Hepatocyte (in vitro differentiated cells): ENCODE measurements at places on chromosomes 16 and 17. TPM values are rescaled to one million over a fixed set of nuclear protein-coding genes. Genes with fewer than 3 reads are reported as not detected.

The ODAD4 gene
- polyA plus RNA-seq: 0.75 and 0.76 TPM in 2 replicates

The HNF1B gene
- polyA plus RNA-seq: 18.2 and 19.6 TPM in 2 replicates

The HOXB6 gene
- polyA plus RNA-seq: 7.7 and 12.9 TPM in 2 replicates

The TM4SF5 gene
- 42.6 and 54.0 TPM in 2 replicates for polyA plus RNA-seq

The CCDC200 gene
- 2.8 and 3.2 TPM in 2 replicates for polyA plus RNA-seq

The GJC1 gene
- polyA plus RNA-seq: 6.3 and 7.5 TPM in 2 replicates

The ABCC11 gene
- polyA plus RNA-seq: 0.27 and 0.50 TPM in 2 replicates

The CARD14 gene
- polyA plus RNA-seq: 0.17 and 0.61 TPM in 2 replicates

GRCh38 chr16:7722761-7723160 lies 390.1 kb downstream of the RBFOX1 start:
- DNase-seq: peak; percentile 71
- H3K4me1 ChIP-seq: peaks cover 7% of the 10 kb centered on the region
- H3K27ac ChIP-seq: peak overlapping the region; percentile 22
- H3K36me3 ChIP-seq: no peaks in the 10 kb centered on the region
- H3K4me3 ChIP-seq: no peak overlapping the region

DNA sequence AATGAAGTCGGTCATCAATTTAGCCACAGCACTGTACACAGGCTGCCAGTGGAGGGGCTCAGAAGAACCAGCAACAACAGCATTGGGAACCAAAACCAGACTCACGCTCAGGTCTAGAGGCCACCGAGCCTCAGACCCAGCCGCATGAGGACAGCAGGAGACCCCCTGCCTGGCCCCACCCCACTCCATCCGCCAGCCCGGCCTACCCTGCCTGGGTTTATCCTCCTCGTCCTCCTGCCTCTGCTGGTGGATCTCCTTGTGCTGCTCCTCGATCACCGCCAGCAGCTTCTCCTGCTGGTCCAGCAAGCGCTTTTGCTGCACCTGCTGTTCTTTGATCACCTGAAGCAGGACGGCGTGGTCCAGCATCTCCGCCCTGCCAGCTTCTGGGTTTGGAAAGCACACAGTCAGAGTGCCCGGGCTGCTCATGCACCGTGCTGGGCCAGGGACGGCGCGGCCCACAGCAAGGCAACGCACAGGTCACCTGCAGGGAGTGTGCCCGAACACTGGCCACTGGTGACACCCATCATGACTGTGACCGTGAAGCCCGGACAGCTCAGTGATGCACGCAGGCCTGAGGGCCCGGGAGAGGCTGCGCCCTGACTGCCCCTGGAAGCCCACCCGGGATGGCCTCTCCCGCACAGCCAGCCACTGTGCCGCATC lies 7.7 kb downstream of the NDUFAF8 start:
- no peaks in the 10 kb centered on the region for H3K36me3 ChIP-seq
- H3K4me1 ChIP-seq: no peaks in the 10 kb centered on the region

GRCh38 chr16:83843657-83844056 lies 35.9 kb downstream of the HSBP1 start:
- H3K4me1 ChIP-seq: no peaks in the 10 kb centered on the region
- no peaks in the 10 kb centered on the region for H3K36me3 ChIP-seq
- no peak overlapping the region for H3K27ac ChIP-seq
- H3K4me3 ChIP-seq: no peak overlapping the region

- H3K4me1 ChIP-seq: no peaks in the 10 kb centered on the region
- no peaks in the 10 kb centered on the region for H3K27me3 ChIP-seq
- no peak for DNase-seq
- H3K4me3 ChIP-seq: no peak overlapping the region
- no peak overlapping the region for H3K27ac ChIP-seq
- no peaks in the 10 kb centered on the region for H3K36me3 ChIP-seq
Observed at GRCh38 chr17:11330006-11330405, 89.0 kb downstream of the SHISA6 start.

GRCh38 chr17:47810200-47810821 lies 11.3 kb downstream of the OSBPL7 start:
- H3K27ac ChIP-seq: peak overlapping the region; percentile 81
- DNase-seq: peak; percentile 93
- H3K4me3 ChIP-seq: no peak overlapping the region
- H3K36me3 ChIP-seq: no peaks in the 10 kb centered on the region
- peaks cover 22% of the 10 kb centered on the region for H3K4me1 ChIP-seq
- H3K27me3 ChIP-seq: no peaks in the 10 kb centered on the region

DNA sequence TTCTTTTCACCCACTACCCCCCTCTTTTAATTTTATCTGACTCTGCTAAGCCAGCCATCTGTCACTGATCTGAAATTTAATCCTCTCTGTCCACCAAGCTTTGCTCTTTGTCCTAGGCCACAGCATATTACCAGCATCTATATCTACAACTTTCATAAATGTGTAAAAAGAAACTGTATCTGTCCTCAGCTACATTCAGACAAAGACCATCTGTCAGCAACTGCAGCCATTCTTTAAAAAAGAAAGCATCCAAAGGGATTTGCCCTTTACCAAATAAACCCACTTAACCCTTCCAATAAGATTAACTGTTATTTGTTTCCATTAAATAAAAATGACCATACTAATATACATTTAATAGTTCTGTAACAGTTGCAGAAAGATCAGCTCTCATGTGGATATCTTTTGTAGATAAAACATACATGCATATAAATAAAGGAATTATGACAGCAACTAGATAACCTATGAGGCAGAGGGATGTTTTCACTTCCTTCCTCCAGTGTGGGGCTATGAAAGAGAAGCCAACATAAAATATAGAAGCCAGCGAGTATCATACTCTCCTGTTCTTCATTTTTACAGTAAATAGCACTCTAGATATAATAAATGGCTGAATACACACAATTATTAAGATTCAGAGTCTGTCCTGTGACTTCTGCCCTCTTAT lies 602.5 kb upstream of the SALL1 start:
- H3K4me1 ChIP-seq: no peaks in the 10 kb centered on the region
- H3K27ac ChIP-seq: no peak overlapping the region
- H3K36me3 ChIP-seq: no peaks in the 10 kb centered on the region
- no peak for DNase-seq
- H3K4me3 ChIP-seq: no peak overlapping the region
- peaks cover 68% of the 10 kb centered on the region for H3K27me3 ChIP-seq

GRCh38 chr16:67145746-67146145 lies 5.1 kb downstream of the B3GNT9 start:
- no peaks in the 10 kb centered on the region for H3K36me3 ChIP-seq
- H3K27me3 ChIP-seq: no peaks in the 10 kb centered on the region
- H3K4me3 ChIP-seq: no peak overlapping the region
- no peak for DNase-seq

DNA sequence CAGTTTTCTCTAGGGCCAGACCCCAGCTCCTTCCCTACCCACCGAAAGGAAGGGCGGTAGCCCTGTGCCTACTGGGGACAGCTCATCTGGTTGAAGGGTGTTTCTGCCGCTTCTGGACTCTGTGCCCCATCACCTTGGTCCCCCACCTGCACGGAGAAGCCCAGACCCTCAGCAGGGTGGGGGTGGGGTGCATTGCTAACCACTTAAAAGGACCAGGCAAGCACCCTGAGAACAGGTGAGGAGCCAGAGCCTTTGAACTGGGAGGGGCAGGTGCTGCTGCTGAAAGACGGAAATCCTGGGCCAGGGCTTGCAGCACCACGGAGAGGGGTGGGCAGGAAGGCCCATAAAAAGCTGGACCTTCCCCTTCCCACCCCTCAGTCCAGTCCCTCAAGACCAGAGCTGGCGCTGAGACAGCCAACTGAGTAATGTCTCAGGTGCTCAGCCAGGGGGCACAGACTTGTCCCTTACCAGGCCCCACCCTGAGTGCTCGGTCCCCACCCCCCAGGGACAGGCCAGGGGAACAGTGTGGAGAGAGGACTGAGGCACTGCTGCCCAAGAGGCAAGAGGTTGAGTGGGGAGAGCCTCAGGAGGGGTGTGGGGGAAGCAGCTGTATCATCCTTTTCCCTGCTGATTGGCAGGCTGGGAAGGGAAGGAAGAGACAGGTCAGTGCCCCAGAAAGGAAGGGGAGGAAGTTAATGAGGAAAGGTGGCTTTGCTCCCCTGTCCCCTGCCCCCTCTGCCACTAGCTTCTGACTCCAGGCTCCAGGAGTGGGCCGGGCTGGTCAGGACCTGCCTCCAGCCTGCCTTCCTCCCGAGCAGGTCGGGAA lies 10.9 kb upstream of the SP2 start:
- H3K27ac ChIP-seq: peak overlapping the region; percentile 76
- H3K4me1 ChIP-seq: peaks cover 35% of the 10 kb centered on the region
- DNase-seq: peak; percentile 57
- no peaks in the 10 kb centered on the region for H3K36me3 ChIP-seq
- no peak overlapping the region for H3K4me3 ChIP-seq
- no peaks in the 10 kb centered on the region for H3K27me3 ChIP-seq

- peaks cover 7% of the 10 kb centered on the region for H3K4me1 ChIP-seq
- H3K27ac ChIP-seq: no peak overlapping the region
- DNase-seq: peak; percentile 91
- H3K27me3 ChIP-seq: no peaks in the 10 kb centered on the region
- no peak overlapping the region for H3K4me3 ChIP-seq
Observed at GRCh38 chr17:42116705-42117396, 4.3 kb downstream of the KAT2A start.

DNA sequence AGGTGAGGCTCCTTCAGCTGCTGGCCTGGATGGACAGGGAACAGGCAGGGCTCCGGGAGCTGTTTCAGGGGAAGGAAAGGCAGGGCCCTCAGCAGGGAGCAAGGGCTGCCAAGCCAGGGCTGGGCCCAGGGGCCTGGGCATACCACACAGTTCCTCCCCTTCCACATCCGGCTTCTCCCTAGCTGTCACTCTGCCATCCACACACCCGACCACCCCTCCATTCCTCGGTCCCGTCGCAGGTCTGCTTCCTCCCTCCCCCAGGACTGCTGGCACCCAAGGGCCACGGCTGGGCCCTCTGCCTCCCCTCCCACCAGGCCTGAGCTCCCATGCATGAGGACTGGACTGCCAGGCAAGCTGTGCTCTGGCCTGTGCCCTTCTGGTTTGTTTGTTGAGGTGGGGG lies 24.0 kb downstream of the CDIP1 start:
- no peak for DNase-seq
- no peaks in the 10 kb centered on the region for H3K27me3 ChIP-seq
- no peak overlapping the region for H3K4me3 ChIP-seq
- no peak overlapping the region for H3K27ac ChIP-seq

GRCh38 chr17:8724451-8724850 lies 20.2 kb downstream of the CCDC42 start:
- DNase-seq: peak; percentile 78
- no peaks in the 10 kb centered on the region for H3K4me1 ChIP-seq
- no peak overlapping the region for H3K4me3 ChIP-seq
- peak overlapping the region; percentile 85 for H3K27ac ChIP-seq
- no peaks in the 10 kb centered on the region for H3K27me3 ChIP-seq
- H3K36me3 ChIP-seq: no peaks in the 10 kb centered on the region

GRCh38 chr16:69917739-69918138 lies 33.4 kb upstream of the CLEC18A start:
- H3K4me1 ChIP-seq: peaks cover 16% of the 10 kb centered on the region
- H3K4me3 ChIP-seq: no peak overlapping the region
- peak overlapping the region; percentile 86 for H3K27ac ChIP-seq

- H3K27me3 ChIP-seq: no peaks in the 10 kb centered on the region
- peak overlapping the region; percentile 96 for H3K27ac ChIP-seq
- H3K4me1 ChIP-seq: peaks cover 12% of the 10 kb centered on the region
- no peak overlapping the region for H3K4me3 ChIP-seq
Observed at GRCh38 chr16:52572656-52573055, 25.7 kb upstream of the TOX3 start.

GRCh38 chr17:49187301-49187700 lies 23.1 kb downstream of the GNGT2 start:
- no peaks in the 10 kb centered on the region for H3K36me3 ChIP-seq
- H3K4me1 ChIP-seq: no peaks in the 10 kb centered on the region
- H3K4me3 ChIP-seq: no peak overlapping the region
- no peak for DNase-seq

DNA sequence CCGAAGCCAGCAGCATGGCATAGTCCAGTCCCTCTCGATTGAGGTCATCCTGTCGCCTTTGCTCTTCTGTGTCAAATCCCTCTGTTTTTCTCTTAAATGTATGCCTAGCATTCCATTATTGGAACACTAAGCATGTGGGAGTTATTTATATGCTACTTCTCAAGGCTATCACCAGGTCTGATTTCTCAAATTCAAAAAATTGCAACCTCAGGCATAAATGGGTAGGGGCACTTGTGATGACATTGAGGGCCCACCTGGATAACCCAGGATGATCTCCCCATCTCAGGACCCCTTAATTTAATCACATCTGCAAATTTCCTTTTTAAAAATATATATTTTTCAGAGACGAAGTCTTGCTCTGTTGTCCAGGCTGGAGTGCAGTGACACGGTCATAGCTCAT lies 95.7 kb downstream of the BMERB1 start:
- H3K27ac ChIP-seq: no peak overlapping the region
- H3K4me1 ChIP-seq: no peaks in the 10 kb centered on the region
- no peaks in the 10 kb centered on the region for H3K36me3 ChIP-seq

DNA sequence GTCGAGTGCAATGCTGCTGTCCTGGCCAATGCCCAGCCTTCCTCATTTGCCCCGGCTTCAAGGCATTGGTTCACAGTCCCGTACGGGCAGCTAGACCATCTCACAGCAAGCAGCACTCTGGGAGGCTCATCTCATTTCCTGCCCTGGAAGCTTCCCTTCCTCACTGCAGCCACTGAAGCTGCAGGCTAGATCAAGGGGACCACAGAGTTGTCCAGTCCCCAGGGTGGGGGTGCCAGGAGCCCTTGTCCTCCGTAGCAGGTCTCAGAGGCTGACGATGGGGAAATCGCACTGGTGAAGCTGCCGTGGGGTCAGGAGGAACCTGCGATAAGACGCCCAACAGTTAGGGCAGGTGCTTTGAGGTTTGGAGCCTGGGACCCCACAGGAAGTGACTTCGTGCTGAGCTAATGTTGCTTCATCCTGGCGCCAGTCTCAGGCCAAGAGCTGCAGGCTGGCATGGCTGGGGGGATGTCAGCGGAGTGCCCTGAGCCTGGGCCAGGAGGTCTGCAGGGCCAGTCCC lies at the start of gene SPNS3:
SPNS3 (plus strand) TSS at position 426 of the 517 bp plus-strand sequence; CDS start at position 454, 28 bp downstream.
- H3K27me3 ChIP-seq: no peaks in the 10 kb centered on the region
- no peaks in the 10 kb centered on the region for H3K4me1 ChIP-seq
- DNase-seq: no peak

- H3K27ac ChIP-seq: peak overlapping the region; percentile 73
- H3K4me3 ChIP-seq: no peak overlapping the region
- H3K4me1 ChIP-seq: peaks cover 13% of the 10 kb centered on the region
- H3K27me3 ChIP-seq: no peaks in the 10 kb centered on the region
- no peaks in the 10 kb centered on the region for H3K36me3 ChIP-seq
- peak; percentile 78 for DNase-seq
Observed at GRCh38 chr16:3999479-4000325, 116.5 kb downstream of the ADCY9 start.

GRCh38 chr17:75654176-75654575 lies 12.8 kb downstream of the RECQL5 start:
- no peak overlapping the region for H3K4me3 ChIP-seq
- no peaks in the 10 kb centered on the region for H3K36me3 ChIP-seq
- no peaks in the 10 kb centered on the region for H3K27me3 ChIP-seq
- no peak for DNase-seq

GRCh38 chr16:59596693-59597092 lies 862.6 kb upstream of the GOT2 start:
- H3K4me1 ChIP-seq: no peaks in the 10 kb centered on the region
- H3K27ac ChIP-seq: no peak overlapping the region
- no peaks in the 10 kb centered on the region for H3K36me3 ChIP-seq
- H3K4me3 ChIP-seq: no peak overlapping the region
- no peaks in the 10 kb centered on the region for H3K27me3 ChIP-seq
